ENCODE measurements at places on chromosomes 11 and 22.

DNA sequence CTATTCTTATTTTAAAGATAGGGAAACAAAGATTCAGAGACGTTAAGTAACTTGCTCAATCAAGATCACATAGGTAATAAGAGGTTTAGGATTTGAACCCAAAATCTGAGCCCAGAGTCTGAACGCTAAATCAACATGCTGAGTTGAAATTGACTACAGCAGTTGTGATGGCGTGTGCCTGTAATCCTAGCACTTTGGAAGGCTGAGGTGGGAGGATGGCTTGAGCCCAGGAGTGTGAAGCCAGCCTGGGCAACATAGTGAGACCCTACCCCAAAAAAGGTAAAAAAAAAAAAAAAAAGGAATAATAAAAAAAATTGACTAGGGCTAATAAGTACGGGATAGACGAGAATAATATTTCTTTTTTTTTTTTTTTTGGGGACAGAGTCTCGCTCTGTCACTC is 1.4 kb upstream of the NR1H3 start:
- no peak for DNase-seq

- peak; percentile 15 for DNase-seq
Observed at GRCh38 chr11:29336727-29337575, 679.9 kb downstream of the KCNA4 start.

DNA sequence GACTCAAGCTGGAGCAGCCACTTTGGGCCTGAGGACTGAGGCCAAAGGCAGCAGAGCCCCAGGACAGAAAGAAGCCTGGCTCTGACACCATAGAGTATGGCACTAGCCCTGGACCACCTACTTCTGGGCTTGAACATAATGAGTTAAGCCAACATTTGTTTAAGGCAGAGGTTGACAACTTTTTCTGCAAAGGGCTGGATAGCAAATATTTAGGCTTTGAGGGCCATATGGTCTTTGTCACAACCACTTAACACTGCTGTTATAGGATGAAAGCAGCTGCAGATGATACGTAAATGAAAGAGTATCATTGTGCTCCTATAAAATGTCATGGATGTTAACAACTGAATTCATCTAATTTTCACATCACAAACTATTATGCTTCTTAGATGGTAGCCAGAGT is 16.6 kb downstream of the OSBP start:
- DNase-seq = no peak

- DNase-seq = peak; percentile 73
Observed at GRCh38 chr11:65646958-65647701, 9.2 kb downstream of the SIPA1 start.

DNA sequence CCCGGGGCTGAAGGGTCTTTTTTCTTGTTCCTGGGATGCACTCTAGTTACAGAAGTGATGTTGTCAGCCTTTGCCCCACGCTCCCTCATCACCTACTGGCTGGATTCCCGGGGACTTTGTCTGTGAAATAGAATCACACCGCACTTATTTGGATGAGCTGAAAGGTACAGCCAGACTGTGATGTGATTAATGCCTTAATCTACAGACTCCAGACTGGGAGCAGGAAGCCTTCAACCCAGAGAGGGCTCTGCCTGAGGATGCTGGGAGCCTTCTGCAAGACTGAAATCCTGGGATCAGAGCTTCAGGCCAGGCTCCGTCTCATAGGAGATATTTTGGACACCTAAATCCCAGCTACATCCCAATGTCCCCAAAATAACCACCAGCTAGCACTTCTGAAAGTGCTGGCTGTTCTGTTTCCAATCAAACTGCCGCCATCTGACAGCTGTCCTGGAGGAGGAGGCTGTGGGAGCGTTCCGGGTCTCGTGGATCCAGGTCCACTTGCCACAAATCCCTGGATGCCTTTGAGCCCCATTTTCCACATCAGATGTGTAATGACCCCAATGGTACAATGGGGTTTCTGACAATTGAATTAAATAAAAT is 688.5 kb downstream of the TBC1D22A start:
- no peak for DNase-seq

DNA sequence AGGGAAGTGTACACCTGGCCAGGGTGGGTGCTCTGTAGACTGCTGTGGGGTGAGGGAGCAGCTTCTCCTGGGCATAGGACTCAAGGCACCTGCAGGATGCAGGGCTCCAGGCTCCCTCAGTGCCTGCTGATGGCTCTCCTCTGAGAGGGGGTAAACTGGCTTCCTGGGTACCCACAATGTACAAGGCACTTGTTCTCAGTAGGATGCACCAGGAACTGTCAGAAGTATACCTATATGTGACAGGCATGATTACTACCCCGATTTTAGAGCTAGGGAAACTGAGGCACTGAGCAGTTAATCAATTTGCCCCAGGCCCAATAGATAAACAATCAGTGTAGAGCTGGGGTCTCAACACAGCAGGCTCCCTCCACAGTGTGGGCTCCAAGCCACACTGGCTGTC is 31.4 kb upstream of the GNAZ start:
- no peak for DNase-seq

DNA sequence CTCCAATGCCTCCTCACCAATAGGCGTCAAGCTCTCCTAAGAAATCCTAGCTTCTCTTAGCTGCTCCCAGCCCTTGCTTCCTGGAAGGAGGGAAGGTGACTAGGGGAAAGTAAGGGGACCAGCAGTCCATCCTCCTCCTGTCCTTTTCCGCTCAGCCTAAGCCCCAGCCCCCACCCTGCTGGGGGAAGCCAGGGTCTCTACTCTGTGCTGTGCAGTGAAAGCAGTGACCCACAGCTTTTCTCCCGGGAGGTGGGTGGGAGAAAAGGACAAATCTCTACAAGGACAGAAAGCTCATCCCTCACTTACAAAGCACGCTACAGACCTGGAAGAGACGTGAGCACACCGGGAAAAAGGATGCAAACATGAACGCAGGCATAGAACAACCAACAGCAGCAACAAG is 30.9 kb upstream of the PHLDA2 start:
- no peak for DNase-seq

DNA sequence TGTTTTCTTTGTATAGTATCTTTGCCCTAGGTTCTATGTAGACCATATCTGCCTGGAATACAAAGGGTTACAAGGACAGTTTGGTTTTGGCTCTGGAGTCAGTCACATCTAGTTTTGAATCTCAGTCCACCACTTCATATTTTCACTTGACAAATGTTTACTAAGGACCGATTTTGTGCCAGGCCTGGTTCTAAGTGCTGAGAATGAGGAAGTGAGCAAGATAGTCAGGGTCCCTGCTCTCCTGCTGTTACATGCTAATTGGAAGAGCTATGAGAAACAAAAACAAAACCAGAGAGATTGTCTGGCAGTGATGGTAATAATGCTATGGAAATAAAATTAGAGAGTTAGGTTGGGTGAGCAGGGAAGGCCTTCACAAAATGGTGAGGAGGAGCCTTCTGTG is 66.1 kb upstream of the ARHGAP20 start:
- peak; percentile 22 for DNase-seq

- no peak for DNase-seq
Observed at GRCh38 chr11:93116641-93117441, 81.0 kb downstream of the SLC36A4 start.

DNA sequence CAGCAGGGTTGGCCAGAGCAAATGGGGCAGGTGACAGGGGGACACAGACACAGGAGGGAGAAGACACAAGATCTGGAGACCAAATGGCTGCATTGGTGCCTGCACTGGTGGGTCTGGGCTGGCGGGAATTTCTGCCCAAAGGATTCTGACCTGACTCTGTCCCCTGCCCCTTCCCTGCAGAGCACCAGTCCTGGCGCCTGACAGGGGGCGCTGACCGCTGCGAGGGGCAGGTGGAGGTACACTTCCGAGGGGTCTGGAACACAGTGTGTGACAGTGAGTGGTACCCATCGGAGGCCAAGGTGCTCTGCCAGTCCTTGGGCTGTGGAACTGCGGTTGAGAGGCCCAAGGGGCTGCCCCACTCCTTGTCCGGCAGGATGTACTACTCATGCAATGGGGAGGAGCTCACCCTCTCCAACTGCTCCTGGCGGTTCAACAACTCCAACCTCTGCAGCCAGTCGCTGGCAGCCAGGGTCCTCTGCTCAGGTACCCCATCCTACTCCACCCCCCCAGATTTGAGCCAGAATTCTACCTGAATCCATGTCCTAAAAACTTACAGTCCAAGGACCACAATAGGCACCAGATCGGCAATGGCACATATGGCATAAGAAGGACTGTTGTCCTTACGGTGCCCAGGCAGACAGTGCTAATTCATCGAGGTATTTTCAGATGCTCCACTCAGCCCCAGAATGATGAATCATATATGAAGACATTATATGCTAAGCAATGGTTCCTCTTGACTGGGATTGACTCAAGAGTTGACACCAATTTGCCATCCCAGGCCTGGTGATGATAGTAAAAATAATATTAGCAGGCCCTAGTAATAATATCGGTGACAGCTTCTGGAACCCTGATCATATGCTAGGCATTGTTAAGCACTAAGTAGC is 38.2 kb downstream of the CD6 start:
- DNase-seq = no peak

- peak; percentile 18 for DNase-seq
Observed at GRCh38 chr22:45683248-45683647, 11.6 kb downstream of the ATXN10 start.

- DNase-seq = peak; percentile 39
Observed at GRCh38 chr11:34176751-34177209, 71.4 kb downstream of the NAT10 start.

DNA sequence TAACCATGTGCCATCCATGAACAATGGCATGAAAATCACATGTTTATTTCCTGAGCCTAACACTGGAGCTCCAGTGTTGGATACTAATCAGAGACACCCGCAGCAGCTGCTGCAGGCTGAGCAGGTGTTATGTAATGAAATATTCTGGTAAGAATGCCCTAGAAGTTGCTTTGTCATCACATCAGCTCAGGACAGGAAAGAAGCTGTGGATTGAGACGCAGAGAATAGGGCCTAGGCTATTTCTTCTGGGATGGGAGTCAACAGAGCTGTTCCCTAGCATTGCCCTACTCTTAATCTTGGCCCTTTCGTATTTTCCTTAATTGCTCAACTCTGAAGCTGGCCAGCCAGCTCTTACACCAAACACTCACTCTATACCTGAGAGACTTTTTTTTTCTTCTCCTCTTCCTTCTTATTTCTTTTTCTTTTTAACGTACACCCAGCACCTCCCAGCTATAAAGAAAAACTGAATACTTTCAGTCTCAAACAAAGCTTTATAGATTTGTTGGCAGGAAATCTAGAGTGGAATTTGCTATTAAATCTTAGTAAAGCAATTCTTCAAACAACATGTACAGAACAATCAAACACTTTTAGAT is 31.9 kb downstream of the RASSF10 start:
- no peak for DNase-seq

GRCh38 chr11:87739261-87739660 is 436.0 kb downstream of the RAB38 start:
- DNase-seq = no peak

GRCh38 chr11:27022659-27023251 is 17.9 kb upstream of the BBOX1 start:
- no peak for DNase-seq

- no peak for DNase-seq
Observed at GRCh38 chr11:71485063-71485399, 32.0 kb downstream of the NADSYN1 start.

GRCh38 chr22:31603574-31603973 is 58.4 kb downstream of the PISD start:
- DNase-seq = no peak

DNA sequence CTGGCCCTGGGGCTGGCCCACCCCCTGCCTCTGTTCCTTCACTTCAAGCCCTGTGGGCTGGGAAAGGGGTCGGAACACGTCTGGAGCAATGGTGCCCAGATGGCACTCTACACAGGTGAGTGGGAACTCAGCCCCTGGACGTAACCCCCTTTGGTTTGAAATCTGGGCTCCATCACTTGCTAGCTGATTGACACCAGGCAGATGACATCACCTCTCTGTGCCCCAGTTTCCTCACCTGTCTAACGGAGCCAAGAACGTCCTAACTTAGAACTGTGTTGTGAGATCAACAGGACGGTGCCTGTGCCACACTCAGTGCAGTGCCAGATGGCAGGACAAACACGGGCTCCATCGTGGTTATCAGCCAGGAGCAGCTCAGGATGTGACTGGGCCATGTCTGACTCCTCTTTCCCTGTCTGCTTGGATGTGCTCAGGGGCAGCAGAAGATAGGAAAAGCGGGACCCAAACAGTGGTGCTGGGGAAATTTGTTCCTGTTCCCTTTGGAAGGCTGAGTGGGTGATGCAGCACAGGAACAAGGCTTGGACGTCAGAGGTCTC is 24.4 kb downstream of the NPTXR start:
- DNase-seq = no peak

DNA sequence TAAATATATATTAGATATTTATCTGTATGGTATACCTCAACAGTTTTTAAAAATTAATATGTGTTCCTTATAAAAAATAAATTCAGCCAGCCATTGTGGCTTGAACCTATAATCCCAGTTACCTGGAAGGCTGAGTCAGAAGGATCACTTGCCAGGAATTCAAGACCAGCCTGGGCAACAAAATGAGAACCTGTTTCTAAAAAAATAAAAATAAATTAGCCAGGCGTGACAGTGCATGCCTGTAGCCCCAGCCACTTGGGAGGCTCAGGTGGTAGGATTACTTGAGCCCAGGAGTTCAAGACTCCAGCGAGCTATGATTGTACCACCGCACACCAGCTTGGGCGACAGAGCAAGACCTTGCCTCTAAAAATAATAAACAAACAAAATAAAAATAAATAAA is 54.9 kb downstream of the PHF21A start:
- DNase-seq = no peak

DNA sequence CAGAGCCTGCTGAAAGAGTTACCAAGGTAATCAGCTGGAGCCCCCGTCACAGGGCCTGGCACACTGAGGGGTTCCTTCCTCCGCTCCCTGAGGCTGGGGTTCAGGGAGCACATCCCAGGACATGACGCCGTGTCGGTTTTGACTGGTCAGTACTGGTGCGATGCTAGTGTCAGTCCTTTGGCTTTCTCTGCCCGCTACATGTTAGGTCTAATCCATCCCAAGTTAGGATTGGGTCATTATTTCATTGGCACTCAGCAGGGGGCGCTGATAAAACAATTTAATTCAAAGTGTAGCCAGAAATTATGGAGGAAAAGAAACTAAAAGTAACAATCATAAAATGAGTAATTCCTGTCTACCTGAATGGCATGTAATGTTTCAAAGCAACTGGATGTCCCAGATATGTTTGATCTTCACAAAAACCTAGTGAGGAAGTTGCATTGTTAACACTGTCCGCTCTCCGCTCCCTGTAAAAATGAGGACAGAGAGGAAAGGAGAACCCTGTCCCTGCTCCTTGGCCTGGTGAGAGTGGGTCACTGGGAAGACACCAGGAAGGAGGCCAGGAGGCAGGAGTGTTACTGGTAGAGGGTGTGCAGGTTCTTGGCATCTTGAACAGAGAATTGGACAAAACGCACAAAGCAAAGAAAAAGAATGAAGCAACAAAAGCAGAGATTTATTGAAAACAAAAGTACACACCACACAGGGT is 27.1 kb downstream of the TSKU start:
- DNase-seq = no peak
